ENCODE measurements at places on chromosomes 5 and 9.

- peak; percentile 23 for DNase-seq
Measured at GRCh38 chr9:129406278-129407225, 214.3 kb downstream of the C9orf50 start.

GRCh38 chr5:177509991-177510566 is 453 bp upstream of the DOK3 start:
- DNase-seq, result no peak

GRCh38 chr5:126515337-126515736 is 79.7 kb downstream of the ALDH7A1 start:
- DNase-seq, result no peak

GRCh38 chr9:6564360-6564759 is 81.2 kb downstream of the GLDC start:
- no peak for DNase-seq
